ENCODE measurements at places on chromosomes 1 and 21.

DNA sequence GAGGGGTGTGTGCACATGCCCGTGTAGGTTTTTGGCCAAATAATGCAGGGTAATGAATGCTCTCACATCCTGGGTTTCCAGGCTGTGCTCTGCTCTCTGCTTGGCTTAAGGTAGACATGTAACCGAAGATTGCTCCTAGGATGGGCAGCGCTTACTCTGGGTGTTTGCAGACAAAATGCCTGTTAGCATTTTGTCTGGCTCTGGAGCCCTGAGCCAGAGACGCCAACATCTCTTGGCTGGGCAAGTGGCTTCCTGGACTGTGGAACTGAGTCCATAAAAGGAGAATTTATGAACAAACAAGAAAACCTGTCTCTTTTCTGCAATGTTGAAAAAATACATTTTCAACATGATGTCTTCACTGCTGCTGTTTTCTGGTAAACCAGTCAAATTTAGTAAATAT lies 96.0 kb upstream of the TSPAN2 start:
- DNase-seq, result no peak

GRCh38 chr1:108617008-108617723 lies 43.7 kb downstream of the HENMT1 start:
- DNase-seq, result no peak

- DNase-seq, result no peak
Observed at GRCh38 chr1:234558330-234558836, 51.6 kb downstream of the IRF2BP2 start.

GRCh38 chr1:29133861-29134694 lies 10.4 kb upstream of the TMEM200B start:
- DNase-seq, result no peak

- DNase-seq, result no peak
Observed at GRCh38 chr1:184935920-184936798, 38.1 kb downstream of the NIBAN1 start.

GRCh38 chr1:158506369-158506987 lies 34.5 kb downstream of the OR10R2 start:
- DNase-seq, result no peak

GRCh38 chr1:117967881-117968280 lies 38.3 kb downstream of the WDR3 start:
- no peak for DNase-seq

DNA sequence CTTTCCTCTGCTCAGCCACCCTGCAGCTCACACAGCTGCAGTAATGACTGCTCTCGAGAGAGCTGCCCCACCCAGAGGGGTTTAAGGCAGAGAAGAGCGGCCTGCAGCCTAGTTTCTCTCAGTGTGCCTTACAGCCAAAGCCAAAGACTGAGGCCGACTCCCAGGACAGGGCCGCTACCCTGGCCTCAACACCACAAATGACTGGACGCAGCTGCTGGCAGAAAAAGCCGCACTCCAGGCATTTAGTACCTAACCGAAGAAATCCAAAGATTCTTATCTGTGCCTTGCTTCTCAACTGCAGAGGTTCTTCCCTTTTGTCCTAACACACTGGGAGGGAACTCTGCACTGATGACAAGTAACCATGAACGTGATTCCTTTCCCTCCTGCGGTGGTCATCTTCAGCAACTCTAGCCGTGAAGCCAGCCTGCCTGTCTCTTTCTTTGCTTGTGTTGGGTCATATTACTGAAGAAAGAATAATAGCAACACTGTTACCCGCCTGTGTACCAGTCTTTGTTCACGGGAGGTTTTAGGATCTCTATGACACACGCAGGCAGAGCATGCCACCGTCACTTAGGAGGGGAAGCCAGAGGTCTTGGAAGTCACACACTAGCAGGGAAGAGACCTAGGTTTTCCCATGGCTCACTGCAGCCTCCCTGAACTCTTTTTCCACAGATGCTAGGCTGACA lies 202.7 kb downstream of the RHOU start:
- DNase-seq, result no peak

GRCh38 chr1:3282656-3283430 lies 171.6 kb upstream of the ARHGEF16 start:
- no peak for DNase-seq

DNA sequence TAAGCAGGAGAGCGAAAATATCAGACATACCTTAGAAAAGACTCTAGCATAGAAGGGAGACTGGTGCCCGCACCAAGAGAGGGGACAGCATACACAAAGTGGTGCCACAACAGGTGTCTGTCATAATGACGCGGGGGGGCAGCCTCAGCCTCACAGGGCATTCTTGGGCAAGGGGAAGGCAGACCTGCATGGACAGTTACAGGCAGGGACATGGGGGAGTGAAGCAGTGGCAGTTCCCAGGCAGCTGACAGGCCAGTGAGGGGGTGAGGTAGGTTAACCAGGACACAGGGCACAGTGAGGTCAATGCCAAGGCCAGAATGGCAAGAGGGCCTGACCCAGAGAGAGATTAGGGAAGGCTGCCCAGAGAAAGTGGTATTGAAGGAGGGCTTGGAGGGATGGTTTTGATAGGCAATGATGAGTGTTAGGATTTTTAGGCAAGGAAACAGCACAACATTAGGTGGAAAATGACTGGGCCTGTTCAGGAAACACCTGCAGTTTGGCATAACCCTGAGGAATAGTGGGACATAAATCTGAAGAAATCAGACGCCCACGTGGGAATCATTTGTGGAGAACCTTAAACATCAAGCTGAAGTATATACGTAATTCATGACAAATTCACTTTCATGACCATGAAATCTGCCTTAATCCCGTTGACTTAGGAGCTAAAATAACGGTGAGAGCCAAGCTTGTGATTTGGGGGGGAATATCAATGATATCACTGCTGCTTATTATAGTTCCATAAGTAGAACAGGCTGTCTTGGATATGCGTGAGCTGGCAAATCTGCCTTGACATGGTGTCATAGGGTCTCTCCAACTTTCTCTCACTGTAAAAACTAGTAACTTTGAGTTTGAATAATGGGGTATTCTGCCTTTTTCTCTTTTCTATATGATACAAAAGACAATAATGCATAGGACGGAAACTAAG lies 8.9 kb downstream of the PTPN14 start:
- DNase-seq, result no peak

DNA sequence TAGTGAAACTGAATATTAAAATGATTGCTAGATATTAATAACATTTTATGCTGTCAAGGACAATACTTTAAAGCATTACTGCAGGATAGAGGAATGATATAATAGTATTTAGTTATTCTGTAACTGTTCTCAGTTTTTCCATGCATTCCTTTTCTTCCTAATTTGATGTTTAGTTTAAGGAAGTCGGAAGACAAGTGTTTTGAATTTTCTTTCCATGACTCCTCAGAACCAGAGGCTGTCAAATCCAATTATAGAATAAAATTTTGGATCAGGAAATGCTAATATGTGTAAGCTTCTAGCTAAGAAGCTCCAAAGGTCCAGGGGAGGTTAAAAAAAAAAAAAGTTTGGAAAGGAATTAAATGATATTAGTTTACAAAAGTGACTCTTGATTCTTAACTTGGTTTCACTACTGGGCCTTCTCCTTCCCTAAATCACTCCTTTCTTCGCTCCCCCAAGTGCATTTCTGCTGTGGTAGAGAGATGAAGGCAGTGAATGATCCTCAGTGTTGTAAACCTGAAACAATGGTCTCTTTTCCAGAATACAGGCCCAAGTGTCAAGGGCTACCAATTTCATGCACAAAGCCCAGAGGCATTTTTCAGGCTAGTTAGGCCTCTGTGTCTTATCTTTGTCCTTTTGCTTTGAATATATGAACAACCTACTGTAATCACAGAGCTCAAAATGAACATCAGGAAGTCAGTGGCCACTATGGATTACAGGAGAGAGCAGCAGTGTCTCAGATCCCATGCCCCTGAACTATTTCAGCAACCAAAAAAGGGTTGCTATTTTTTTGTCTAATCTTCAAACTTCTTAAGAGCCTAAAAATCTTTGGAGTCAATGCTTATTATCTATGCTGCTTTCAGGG lies 6.2 kb downstream of the ADSS2 start:
- DNase-seq, result no peak

- no peak for DNase-seq
Observed at GRCh38 chr1:232968965-232969364, 18.6 kb downstream of the NTPCR start.

DNA sequence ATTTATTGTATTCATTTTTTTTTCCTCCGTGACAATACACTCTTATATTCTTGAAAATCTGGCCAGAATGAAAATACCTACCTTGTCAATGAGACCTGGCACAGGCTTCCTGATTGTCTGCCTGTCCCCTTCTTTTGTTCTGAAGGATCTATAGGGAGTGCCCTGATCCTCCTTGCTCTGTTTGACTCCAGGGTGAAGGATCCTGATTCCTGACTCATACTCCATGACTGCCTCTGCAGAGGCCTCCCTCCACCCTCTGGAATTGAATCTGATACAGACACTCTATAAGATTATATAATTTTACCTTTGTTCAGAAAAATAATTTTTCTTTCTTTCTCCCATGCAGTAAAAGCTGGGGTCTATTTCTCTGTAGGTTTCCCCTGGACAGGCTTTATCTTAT lies 116.2 kb downstream of the HMCN1 start:
- DNase-seq, result no peak

GRCh38 chr1:27658951-27659496 lies 13.0 kb downstream of the IFI6 start:
- DNase-seq, result no peak

DNA sequence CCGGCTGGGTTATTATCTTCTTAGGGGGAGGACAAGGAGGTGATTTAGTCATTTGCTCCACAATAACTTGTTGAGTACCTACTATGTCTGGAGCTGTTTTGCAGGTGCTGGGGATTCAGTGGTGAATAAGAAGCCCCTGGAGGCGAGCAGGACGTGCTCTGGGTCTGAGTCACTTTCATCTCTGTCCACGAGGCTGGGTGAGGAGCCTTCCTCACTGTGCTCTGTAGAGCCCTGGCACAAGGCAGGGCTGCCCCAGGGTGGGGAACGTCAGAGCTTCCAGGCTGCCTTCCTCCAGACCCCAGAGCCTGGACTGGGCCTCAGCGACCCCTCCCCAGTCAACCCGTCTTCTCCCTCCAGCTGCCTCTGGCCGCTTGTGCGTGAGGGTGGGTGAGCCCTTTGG lies 2.5 kb upstream of the PADI6 start:
- DNase-seq, result no peak

DNA sequence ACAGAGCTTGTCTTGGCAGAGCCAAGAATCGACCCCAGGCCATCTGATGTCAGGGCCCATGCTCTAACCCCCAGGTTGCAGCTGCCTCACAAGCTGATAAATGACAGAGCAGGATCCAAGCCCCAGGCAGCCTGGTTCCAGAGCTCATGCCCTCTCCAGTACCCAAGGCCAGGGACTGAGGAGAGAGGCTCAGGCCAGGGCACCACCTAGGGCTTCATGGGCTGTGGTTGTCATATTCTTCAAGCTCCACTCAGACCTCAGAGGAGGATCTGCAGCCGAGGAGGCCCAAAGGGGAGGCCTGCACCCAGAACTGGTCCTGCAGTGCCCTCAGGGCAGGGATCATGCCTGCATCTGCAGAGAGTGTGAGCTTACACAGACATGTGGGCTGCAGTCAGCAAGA lies 301.1 kb downstream of the MATN1 start:
- DNase-seq, result no peak

DNA sequence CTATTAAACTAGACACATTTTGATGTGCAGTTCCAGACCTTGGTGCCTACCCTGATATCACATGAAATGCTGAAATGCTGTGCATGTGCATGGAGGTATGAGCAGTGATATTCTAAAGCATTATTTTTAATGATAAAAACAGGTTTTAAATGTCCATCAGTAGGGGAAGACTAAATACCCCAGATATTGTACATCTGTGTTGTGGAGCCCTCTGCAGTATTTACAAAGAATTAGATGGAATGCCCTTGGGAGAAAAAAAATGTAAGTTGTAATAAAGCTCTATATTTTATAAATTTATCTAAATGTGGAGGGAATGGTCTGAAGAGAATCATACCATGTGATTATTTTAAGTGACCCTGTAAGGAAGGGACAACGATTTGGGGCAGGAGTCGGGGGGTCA lies 39.1 kb upstream of the IGSF5 start:
- DNase-seq, result no peak

- DNase-seq, result peak; percentile 8
Observed at GRCh38 chr1:109214695-109215623, 1.2 kb downstream of the SARS1 start.

DNA sequence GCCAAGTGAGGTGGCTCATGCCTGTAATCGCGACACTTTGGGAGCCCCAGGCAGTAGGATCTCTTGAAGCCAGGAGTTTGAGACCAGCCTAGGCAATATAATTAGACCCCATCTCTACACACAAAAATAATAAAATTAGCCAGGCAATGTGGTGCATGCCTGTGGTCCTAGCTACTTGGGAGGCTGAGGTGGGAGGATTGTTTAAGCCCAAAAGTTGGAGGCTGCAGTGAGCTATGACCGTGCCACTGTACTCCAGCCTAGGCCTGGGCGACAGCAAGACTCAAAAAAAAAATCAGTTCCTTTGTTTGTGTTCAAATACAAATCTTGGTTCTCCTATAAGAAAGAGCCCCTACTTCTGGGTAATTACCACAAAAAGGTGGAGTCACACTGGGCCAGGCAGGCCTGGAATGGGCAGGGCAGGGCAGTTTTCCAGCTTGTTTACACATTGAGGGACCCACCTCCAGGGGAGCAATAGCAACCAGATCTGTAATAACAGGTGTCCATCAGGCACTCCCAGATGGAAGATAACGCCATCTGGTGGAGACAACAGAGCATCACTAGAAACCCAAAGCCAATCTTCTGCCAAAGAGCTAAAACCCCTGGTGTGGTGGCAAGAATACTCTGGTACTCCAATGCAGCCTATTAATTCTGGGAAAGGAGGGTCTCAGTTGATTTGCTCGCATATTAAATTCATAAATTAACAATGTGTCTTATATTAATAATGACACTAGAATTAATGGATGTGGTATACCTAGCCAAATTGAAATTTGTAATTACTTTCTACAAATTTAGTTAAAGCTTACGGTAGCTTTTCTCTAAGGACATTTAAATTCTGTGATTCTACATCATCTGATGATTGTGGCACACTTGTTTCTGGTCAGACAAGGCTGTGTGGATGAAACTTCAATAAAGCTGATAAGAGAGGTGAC lies 13.2 kb downstream of the PPP1R15B start:
- DNase-seq, result peak; percentile 54

GRCh38 chr1:183197762-183198161 lies 11.7 kb downstream of the LAMC2 start:
- no peak for DNase-seq

GRCh38 chr21:32256873-32257620 lies 21.8 kb downstream of the MIS18A start:
- no peak for DNase-seq

DNA sequence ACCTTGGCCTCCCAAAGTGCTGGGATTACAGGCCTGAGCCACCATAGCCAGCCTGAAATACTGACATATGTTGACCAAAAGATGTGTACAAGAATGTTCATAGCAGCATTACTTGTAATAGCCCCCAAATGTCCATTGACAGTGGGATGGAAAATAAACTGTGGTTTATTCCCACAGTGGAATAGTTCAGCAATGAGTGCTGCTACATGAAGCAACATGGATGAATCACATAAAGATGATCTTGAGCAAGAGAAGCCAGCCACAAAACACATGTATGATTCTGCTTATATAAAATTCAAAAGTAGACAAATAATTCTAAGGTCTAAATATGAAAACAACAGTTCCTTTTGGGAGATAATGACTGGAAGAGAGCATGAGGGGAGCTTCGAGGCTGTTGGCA lies 9.1 kb upstream of the CREG1 start:
- no peak for DNase-seq
